T-helper 2 cell treated with Interferon-gamma antibody and Interleukin-4, amounts not matched to agents 5 μg/mL and 100 μg/mL, for 36 hours (primary cell): ENCODE measurements at places on chromosomes 13 and 19.
A peak's percentile ranks its signal among the peaks of the same experiment; 100 is the strongest.

DNA sequence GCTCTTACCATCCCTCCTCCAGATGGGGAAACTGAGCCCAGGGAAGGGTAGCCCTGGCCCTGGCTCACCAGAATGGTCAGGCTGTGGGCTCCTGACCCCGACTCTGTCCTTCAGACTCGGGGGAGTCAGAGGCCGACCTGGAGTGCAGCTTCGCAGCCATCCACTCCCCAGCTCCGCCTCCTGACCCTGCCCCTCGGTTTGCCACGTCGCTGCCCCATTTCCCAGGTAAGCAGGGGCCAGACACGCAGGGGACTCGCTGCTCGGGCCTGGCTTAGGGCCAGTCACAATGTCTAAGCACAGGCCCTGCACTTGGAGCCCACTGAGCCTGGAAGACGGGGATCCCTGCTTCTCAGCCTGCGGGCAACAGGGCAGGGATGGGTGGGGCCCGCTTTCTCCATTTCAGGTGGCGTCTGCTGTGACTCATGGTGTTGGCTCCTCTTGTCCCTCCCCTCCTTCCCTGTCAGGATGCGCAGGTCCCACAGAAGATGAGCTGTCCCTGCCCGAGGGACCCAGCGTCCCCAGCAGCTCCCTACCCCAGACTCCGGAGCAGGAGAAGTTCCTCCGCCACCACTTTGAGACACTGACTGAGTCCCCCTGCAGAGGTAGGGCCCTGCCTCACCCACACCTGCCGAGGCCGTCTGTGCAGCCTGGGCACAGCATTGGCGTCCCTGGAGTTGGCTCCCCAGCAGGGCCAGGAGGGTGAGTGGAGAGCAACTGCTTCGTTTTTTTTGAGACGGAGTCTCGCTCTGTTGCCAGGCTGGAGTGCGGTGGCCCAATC lies 9.2 kb upstream of the OVOL3 start:
- no peak for DNase-seq
- no peaks in the 10 kb centered on the region for H3K27me3 ChIP-seq
- H3K36me3 ChIP-seq = peaks cover 36% of the 10 kb centered on the region

DNA sequence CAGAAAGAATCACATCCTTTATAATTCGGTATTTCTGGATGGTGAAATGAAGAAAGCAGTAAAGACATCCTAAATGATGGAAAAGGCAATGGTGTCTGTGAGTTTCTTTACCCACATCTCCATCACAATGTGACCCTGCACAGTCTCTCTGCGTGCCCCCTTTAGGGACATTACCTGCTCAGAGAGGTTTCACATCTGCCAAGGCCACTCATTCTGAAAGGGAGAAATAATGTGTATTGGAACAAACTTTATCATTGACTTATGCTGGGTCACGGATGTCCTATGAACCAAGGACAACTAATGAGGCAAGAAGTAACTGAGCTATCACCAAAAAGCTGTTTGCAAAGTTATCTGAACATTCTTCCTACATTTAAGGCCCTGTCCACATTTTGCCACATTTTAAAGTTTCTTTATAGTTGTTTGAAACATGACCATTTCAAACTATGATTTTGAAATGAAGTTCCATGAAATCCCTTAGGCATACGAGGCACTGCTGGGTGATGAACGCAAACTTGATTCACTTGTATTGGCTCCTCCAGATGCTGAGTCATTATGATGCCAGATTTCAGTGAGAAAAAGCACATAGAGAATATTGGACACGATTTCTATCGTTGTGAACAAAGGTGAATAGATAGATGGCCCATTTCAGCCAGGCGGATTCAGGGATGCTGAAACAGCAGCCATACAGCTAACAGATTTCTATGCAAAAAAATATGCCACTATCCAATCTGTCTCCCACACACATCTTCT lies 63.5 kb upstream of the HMGB1 start:
- no peak overlapping the region for H3K4me3 ChIP-seq
- H3K36me3 ChIP-seq = no peaks in the 10 kb centered on the region
- peaks cover 5% of the 10 kb centered on the region for H3K4me1 ChIP-seq
- no peak for DNase-seq
- no peaks in the 10 kb centered on the region for H3K27me3 ChIP-seq

- peak overlapping the region; percentile 99 for H3K27ac ChIP-seq
- H3K4me3 ChIP-seq = peak overlapping the region; percentile 91
- peaks cover 4% of the 10 kb centered on the region for H3K36me3 ChIP-seq
- peak; percentile 30 for DNase-seq
- peaks cover 27% of the 10 kb centered on the region for H3K4me1 ChIP-seq
Observed at GRCh38 chr19:14149509-14149994, 13.2 kb upstream of the ASF1B start.

DNA sequence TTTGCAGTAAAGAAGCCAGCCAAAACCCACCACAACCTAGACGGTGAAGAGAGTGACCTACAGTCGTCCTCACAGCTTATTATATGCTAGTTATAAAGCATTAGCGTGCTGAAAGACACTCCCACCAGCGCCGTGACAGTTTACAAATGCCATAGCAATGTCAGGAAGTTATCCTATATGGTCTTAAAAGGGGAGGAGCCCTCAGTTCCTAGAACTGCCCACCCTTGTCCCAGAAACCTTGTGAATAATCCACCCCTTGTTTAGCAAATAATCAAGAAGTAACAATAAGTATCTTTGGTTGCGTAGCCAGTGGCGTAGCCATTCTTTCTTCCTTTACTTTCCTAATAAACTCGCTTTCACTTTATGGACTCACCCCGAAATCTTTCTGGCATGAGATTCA lies 227.9 kb upstream of the ARGLU1 start:
- no peaks in the 10 kb centered on the region for H3K27me3 ChIP-seq
- no peak for DNase-seq
- peak overlapping the region; percentile 65 for H3K4me3 ChIP-seq
- no peaks in the 10 kb centered on the region for H3K36me3 ChIP-seq

- H3K36me3 ChIP-seq = no peaks in the 10 kb centered on the region
- H3K27me3 ChIP-seq = no peaks in the 10 kb centered on the region
- no peak for DNase-seq
- H3K4me3 ChIP-seq = no peak overlapping the region
- H3K27ac ChIP-seq = no peak overlapping the region
Observed at GRCh38 chr13:49370371-49370770, 73.5 kb downstream of the CAB39L start.

GRCh38 chr13:88622362-88622973 lies 951.3 kb downstream of the SLITRK5 start:
- H3K27ac ChIP-seq = peak overlapping the region; percentile 7
- H3K4me3 ChIP-seq = peak overlapping the region; percentile 6
- H3K4me1 ChIP-seq = no peaks in the 10 kb centered on the region
- no peak for DNase-seq
- H3K27me3 ChIP-seq = no peaks in the 10 kb centered on the region

- DNase-seq = no peak
- H3K36me3 ChIP-seq = peaks cover 17% of the 10 kb centered on the region
- peak overlapping the region; percentile 86 for H3K27ac ChIP-seq
Observed at GRCh38 chr19:9835507-9835949, 410 bp downstream of the PIN1 start.

DNA sequence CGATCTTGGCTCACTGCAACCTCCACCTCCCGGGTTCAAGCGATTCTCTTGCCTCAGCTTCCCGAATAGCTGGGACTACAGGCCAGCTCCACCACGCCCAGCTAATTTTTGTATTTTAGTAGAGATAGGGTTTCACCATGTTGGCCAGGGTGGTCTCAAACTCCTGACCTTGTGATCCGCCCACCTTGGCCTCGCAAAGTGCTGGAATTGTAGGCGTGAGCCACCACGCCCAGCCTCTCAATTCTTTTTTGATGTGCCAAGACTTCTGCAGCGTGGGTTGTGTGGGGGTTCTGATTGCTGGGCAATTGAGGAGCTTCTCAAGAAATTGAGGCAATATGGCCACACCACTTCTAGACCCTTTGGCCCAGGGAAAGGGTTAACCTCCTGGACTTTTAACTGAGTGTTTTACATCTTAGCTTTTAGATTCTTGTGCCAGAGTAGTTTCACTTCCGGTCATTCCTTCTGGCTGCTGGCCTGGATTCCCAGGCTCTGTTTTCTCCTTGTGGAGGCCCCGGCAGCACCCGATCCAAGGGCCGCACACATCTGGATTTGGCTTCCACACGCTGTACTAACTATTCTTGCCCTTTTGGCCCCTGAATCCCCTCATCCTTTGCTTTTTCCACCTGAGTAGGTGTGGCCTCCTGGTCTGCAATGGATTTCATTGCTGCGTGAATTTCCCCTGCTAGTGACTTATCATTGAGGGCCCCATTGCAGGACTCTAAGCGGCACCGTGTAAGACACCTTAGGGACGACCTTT lies 14.7 kb downstream of the SMARCA4 start:
- DNase-seq = no peak
- H3K27ac ChIP-seq = no peak overlapping the region
- peaks cover 20% of the 10 kb centered on the region for H3K4me1 ChIP-seq
- no peaks in the 10 kb centered on the region for H3K27me3 ChIP-seq
- peaks cover 5% of the 10 kb centered on the region for H3K36me3 ChIP-seq
- no peak overlapping the region for H3K4me3 ChIP-seq

DNA sequence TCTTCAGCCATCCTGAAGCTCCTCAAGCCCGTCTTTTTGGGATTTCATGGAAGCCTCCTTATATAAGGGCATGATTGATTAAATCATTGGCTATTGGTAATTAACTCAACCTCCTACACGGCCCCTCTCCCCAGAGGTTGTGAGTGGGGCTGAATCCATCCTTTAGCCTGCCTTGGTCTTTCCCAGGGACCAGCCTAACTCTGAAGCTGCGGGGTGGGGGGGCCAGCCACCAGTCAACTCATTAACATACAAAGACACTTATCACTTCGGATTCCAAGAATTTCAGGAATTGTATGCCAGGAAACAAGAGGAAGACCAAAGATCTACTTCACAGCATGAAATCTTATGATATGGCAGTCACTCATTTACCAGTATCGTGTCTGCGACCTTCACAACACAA lies 9.9 kb downstream of the COL4A1 start:
- H3K27me3 ChIP-seq = peaks cover 52% of the 10 kb centered on the region
- H3K4me1 ChIP-seq = peaks cover 6% of the 10 kb centered on the region
- no peaks in the 10 kb centered on the region for H3K36me3 ChIP-seq
- H3K27ac ChIP-seq = no peak overlapping the region
- no peak for DNase-seq

DNA sequence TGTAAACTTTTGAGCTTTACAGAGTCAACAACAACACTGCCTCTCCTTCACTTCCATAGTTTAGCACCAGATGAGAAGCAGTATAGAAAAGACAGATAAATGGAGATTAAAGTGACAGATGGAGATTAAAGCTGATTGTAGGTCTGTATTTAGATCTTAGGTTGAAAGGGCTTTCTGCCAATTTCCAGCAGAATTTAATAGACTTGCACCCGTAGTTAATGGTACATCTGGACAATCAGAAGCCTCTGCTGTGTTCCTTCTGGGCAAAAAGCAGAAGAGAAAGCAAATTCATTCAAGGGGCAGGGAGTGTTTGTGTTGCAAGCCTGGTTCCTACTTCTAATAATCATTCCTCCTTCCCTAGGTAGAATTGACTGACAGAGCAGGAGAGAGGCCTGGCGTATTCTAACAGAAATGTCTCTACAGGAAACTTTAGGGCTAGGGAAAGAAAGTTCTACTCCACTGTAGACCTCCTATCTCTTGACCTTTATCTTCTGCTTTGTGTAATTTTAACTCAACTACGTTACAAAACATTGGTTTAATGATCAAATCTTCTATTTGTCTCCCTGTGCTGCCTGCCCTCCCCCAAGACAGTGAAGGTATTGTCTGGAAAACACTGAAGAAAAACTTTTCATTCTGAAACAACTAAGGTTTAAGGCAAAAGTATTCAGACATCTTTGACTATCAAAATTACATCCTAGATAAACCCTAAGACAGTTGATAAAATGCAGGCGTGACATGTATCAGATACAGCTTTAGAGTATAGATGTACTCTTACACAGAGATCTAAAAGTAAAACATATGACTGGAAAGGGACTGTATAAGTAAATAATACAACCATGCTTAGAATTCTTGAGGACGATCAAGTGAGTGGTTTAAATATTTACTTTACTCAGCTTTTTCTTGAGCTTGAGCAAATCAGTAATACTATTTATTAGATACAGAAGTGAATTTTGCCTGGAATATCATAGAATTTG lies 44.4 kb downstream of the GPC6 start:
- H3K27me3 ChIP-seq = no peaks in the 10 kb centered on the region
- no peak overlapping the region for H3K27ac ChIP-seq
- no peaks in the 10 kb centered on the region for H3K36me3 ChIP-seq
- H3K4me1 ChIP-seq = no peaks in the 10 kb centered on the region
- H3K4me3 ChIP-seq = no peak overlapping the region
- no peak for DNase-seq

- no peak overlapping the region for H3K4me3 ChIP-seq
- no peaks in the 10 kb centered on the region for H3K36me3 ChIP-seq
- no peaks in the 10 kb centered on the region for H3K27me3 ChIP-seq
- H3K27ac ChIP-seq = no peak overlapping the region
Observed at GRCh38 chr13:106034201-106034600, 501.3 kb downstream of the EFNB2 start.

DNA sequence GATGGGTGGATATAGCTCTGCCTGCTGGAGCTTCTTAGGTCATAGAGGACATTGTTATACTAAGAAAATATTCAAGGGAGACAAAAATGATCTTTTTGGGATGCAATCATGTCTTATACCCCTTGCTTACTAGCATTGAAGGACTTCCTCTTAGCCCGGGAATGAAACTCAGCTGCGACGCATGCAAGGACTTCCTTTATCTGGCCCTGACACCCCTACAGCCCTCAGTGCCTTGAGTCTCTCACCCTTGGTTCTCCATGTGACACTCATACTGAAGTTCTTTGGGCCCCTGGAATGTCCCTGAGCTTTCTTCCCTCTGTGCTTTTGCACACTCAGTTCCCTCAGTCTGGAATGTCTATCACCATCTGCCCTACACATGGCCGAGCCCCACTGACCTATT lies 72.5 kb upstream of the MTIF3 start:
- H3K27ac ChIP-seq = no peak overlapping the region
- H3K27me3 ChIP-seq = peaks cover 28% of the 10 kb centered on the region
- H3K36me3 ChIP-seq = no peaks in the 10 kb centered on the region
- peaks cover 3% of the 10 kb centered on the region for H3K4me1 ChIP-seq

DNA sequence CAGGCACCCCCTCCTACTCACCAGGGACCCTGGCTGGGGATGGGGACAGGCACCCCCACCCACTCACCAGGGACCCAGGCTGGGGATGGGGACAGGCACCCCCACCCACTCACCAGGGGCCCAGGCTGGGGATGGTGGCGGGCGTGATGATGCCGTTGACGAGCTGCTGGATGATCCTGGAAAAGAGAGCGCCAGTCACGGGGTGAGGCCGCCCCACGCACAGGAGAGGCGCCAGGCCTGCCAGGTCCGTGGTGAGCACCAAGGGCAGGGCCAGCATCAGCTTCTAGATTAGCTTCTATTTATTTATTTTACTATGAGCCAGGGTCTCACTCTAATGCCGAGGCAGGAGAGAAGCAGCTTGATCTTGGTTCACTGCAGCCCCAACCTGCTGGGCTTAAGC lies 10.4 kb downstream of the FGF22 start:
- DNase-seq = no peak
- H3K4me3 ChIP-seq = no peak overlapping the region
- H3K27ac ChIP-seq = no peak overlapping the region
- H3K27me3 ChIP-seq = no peaks in the 10 kb centered on the region
